MV-4-11 (cell line): ENCODE measurements at places on chromosomes 1 and 21.
A peak's percentile ranks its signal among the peaks of the same experiment; 100 is the strongest.

DNA sequence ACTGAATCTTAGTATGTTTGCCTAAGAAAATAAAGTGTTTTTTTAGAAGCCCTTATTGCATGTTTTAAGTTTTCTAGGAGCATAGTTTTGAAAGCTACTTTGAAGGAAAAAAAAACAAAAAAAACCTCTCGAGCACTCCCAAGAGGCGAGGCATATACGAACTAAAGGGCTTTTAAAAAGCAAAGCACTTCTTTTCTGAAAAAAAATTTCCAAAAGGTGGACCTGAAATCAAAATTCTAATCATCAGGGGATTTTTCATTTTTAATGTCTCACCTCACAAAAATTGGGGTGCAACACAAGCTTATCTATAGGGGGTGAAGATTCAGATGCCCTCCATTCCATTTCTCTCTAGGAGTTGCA, 594 bp downstream of the GLMN start:
- no peak for DNase-seq

DNA sequence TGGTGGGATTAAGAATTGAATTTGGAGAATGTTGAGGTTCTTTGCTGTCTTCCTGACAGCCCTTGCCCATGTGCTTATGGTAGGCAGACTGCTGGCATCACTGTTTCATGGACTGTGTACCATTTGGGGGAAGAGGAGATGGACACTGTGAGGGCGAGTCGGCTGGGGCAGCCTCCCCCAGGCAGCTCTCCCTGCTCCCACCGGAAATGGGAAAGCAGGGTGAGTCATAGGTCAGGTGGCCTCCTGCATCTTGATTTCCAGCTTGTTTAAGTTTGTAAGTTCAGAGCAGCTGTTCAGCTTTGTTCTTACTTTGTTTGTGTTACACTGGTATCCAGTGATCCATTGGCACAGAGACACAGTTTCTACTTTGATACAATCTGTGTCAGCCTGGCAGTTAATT, 87.2 kb upstream of the CNIH3 start:
- DNase-seq, result no peak

DNA sequence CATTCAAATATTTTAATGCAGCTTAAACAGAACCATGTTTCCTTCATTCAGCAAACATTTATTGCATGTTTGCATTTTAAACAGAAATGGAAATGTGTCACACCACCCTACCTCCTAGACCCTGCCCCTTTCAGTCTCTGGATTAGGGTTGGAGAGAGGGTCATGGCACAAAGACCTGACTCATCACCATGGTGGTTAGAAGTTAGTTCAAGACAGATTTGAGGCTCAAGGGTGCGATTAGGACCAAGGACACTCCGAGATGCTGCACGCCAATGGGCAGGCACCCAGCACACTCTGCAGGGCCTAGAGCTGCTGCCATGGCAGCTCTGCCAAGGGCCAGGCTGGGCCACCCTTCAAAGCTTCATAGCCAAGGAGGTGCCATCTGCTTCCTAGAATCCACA, 86.9 kb downstream of the NAV1 start:
- DNase-seq, result no peak

DNA sequence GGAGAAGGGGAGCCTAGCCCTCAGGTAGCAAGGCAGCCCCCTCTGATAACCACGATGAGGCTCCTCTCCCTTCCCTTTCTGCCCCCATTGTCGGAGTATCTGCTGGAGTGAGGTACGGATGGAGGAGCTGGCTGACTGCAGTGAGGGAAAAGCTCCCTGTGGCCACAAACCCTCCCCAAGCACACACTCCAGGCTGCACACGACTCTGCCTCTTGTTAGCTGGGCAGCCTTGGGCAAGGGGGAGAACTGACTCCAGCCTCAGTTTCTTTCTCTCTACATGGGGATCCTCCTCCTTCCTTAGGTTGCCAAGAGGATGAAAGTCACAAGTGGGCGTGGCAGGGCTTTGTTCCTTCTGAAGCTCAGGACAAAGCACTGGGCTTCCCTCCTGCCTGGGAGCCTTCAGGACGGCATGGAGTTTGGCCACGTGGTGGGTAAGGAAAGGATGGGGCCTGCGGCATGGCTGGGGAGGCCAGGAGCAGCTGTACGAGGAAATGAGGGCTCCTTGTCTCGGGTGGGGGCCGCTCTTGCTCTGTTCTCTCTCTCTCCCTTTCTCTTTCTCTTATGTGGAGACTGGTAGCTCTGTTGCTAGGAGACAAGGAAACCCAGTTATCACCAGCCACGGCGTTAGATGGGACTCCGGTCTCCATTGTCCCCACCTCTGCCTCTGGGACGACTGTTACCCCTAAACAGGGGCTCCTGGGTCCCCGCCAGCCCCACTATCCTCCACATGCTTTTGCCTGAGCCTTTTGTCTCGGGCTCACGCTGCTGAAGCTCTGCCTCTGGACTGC, 39.7 kb downstream of the LRP8 start:
- DNase-seq, result no peak

GRCh38 chr1:200409203-200409760, 554 bp downstream of the ZNF281 start:
- DNase-seq, result no peak

DNA sequence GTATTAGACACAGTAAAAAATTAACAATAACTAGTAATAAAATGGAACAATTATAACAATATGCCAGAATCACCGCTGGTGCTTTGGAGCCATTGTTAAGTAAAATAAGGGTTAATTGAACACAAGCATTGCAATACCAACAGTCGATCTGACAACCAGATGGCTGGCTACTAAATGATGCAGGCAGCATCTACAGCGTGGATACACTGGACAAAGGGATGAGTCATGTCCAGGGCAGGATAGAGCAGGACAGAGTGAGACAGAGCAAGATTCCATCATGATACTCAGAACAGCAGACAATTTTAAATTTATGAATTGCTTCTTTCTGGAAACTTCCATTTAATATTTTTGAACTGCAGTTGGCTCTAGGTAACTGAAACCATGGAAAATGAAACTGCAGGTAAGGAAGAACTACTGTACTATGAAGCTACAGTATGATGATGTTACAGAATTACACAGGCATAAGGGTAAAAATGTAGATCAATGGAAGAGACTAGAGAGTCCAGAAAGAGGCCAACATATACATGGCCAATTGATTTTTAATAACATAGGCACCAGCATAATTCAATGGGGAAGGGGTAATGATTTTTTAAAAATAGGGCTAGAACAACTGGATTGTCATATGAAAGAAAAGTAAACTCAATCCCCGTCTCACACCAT, 168.7 kb downstream of the RRAGC start:
- DNase-seq, result no peak

DNA sequence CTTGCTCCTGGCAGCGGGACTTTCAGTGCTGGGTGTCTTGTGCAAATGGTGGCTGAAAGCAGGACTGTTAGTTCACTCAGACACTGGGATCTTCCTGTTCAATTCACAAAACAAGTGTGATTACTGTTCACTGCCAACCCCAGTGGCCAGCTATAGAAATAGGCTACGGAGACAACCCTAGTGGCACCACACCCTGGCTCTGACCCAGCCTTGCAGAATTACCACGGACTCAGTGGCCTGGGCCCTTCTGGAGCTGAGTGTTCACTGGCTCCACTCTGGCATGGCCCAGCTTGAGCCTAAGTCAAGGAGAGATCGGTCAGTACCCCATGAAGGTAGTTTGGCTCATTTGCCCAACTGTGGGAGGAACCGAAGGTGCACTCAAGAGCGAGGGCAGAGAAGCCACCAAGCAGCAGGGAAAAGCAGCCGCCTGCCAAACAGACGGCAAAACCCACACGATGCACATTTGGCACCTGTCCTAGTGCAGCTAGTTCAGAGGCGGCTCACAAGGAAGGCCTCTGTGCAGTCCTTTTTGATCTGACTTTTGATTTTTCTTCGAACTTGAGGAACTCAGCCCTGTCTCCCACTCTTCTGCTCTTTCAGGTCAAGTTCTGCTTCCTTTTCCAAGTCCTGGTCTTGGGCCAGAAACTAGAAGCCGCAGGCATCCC, 5.9 kb downstream of the KIAA2013 start:
- no peak for DNase-seq

GRCh38 chr1:22792396-22793160, 81.9 kb downstream of the EPHB2 start:
- no peak for DNase-seq

DNA sequence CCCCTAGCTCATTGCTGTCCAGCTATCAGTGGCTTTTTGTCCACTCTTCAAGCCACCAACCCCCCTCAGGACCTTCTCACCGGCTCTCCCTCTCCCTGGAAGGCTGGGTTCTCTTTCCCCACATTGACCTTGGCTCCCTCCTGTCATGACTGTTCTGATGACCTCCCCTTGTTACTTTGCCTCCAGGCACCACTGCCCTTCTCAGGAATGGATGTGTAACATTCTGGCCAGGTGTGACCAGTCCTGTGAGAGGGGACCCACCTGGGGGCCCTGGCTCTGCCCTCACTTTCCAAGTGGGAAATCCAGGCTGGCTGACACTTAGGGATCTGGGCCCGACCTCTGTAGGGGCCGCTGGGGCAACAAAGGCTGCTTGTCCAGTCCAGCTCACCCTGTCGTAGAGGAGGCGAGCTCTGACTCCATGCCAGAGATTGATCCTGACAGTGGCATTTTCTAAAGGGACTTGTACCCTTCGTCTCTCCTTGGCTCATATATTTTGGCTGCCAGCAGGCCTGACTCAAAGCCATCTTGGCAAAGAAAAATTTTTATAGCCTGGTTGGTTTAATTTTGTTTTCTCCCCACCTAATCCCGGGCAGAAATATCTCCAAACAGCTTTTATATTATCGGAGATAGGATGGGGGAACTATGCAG, 37.9 kb upstream of the USP24 start:
- no peak for DNase-seq

DNA sequence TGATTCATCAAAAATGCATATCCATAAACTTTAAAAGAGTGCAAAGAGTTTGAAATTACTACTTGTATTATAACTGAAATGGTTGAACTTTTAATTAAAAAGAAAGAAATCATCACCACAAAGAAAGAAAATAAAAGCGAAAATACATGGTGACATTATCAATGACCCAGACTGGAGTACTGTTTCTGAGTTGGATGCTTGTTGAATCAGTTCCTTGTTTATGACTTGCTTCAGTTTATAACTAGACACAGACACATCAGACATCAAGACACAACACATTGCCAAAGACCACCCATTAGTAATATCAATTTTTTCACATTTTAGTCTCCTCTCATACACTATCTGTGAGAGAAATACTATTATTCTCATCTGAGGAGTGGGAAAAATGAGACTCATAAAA, 293.0 kb downstream of the MRPL39 start:
- DNase-seq, result no peak

DNA sequence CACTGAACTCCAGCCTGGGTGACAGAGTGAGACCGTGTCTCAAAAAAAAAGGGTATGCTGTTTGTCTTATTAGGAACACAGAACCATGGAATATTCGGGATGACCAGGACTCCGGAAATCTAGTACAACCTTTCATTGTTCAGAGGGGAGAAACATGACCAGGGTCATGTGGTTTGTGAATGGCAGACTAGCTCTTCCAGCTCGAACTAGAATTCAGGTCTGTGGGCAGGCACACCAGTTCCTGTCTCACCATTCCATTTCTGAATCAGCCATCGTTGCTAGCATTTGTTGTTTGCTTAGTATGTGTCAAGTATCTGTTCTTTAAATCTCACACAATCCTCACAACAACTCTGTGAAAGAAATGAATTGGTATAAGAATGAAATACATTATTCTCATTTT, 50.9 kb downstream of the MDM4 start:
- no peak for DNase-seq

DNA sequence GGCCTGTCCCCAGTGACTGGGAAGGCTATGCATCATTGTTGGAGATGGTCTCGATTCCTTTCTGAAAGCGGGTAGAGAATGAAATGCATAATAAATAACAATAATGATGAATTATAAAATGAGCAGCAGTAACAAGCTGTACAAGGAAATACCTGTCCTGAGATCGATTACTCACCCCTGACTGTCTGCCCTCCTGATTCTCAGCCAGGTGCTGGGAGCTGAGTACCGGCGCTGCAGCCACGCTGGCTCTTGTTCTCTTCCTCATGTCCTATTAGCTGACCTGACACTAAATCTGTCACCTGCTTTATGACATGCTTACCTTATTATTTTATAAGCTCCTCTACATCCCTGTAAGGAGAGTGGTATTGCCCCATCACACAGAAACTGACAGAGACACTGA, 3.4 kb downstream of the AGPAT3 start:
- DNase-seq, result no peak

GRCh38 chr1:71074681-71075080, 6.2 kb downstream of the ZRANB2 start:
- DNase-seq, result no peak

DNA sequence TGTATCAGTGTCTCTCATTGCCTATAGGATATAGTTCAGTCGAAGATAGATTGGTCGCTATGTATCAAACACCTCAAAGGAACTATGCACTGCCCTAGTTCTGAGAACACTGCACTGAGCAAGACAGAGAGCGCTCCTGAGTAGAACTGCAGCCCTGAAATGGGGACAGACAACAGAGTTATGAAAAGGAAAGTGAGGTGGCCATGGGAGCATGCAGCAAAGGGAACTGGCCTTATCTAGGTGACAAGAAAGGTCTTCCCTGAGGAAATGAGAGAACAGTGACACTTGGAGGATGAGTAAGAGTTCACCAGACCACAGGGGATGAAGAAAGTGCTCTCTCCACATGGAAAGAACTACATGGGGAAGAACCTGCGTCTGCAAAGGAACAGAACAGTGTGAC, 7.5 kb upstream of the G0S2 start:
- peak; percentile 51 for DNase-seq

GRCh38 chr1:39105841-39106765, 80.0 kb downstream of the NDUFS5 start:
- no peak for DNase-seq

DNA sequence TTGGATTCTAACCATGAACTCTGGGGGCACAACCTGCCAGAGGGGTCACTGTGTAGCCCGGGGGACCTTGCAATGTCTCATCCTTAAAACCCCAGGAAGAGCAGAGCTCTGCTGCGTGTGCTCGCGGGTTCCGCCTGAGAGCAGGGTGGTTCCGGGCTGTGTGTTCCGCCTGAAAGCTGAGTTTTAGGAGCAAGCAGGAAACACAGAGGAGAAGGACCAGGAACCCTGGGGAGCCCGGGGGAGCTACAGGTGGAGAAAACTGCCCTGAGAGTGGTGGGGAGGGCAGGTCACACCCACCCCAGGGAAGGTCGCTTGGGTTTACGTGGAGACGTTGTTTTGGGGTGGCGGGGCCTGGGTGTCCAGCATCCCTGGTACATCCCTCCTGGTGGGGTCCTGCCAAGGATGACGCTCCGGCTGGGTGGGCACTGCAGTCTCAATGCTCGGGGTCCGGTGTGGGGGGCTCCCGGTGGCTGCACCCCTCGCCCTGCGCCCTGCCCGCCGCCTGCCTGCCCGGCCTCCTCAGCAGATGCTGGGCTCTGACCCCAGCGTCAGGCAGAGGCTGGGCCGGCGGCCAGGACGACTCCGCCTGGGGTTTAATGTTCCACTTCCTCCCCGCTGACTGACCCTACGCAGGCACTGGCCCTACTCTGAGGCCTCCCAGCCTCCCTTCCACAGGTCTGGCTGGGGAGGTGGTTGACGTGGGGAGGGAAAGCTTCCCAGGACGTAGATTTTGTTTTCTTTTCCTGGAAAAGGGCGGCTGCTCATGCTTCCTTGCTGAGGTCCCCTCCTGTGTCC, 17.3 kb upstream of the C1orf159 start:
- DNase-seq, result no peak
